Stimulated activated CD8-positive, alpha-beta memory T cell treated with anti-CD3 and anti-CD28 coated beads, Interleukin-15, amount 100 ng/mL, for 1 hour (primary cell): ENCODE measurements at places on chromosomes 7 and 10.
A peak's percentile ranks its signal among the peaks of the same experiment; 100 is the strongest.

DNA sequence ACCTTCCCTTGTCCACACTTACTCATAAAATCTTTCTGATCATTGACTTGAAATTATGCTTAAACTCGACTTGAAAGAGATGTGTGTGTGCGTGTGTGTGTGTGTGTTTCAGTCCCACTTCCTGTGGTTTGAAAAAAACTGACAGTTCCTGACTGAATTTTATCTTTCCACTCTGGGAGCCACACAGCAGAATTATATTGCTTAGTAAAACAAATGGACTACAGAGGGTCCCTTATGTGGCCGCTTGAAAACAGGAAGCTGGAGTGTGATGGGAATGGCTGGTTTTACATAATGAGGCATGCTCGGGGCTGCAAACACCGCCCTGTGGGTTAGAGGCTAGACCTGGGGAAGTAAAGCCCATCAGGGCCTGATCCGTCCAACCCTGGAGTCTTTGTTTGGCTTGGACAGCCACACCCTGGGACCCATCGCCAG, 54.8 kb downstream of the LYZL1 start:
- no peak for DNase-seq

DNA sequence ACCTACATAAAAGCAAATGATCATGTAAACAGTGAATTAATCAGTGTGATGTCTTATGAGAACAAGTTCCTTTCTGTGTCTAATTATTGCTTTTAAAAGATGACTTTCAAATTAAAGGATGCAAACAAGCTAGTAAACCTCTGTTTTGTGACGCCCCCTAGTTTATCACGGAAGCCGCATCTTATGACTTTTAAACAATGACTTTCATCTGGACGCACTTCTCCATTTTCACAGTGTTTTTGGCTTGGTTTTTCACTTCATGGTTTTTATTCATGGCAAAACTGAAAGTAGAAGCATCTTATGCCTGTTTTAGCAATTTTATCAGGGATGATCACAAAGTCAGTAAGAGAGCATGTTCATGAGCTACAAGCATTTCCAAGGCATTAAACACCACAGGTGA, 35.0 kb downstream of the ITGA8 start:
- DNase-seq = no peak

DNA sequence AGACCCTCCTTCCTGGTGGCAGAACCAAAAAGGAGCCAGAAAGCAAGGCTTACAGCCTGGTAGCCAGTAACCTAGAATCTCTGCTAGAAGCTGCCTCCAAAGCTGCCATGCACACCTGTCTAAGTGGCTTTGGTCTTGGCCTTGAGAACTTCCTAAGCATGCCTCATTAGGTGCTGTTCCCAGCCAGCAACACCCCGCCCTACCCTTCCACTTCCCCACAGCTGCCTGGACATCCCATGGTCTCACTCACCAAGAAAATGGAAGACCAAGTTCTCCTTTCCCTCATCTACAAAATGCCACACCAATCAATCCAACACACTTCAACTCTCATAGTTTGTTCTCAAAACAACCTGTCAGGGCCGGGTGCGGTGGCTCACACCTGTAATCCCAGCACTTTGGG, 4.2 kb downstream of the PSAP start:
- no peak for DNase-seq

DNA sequence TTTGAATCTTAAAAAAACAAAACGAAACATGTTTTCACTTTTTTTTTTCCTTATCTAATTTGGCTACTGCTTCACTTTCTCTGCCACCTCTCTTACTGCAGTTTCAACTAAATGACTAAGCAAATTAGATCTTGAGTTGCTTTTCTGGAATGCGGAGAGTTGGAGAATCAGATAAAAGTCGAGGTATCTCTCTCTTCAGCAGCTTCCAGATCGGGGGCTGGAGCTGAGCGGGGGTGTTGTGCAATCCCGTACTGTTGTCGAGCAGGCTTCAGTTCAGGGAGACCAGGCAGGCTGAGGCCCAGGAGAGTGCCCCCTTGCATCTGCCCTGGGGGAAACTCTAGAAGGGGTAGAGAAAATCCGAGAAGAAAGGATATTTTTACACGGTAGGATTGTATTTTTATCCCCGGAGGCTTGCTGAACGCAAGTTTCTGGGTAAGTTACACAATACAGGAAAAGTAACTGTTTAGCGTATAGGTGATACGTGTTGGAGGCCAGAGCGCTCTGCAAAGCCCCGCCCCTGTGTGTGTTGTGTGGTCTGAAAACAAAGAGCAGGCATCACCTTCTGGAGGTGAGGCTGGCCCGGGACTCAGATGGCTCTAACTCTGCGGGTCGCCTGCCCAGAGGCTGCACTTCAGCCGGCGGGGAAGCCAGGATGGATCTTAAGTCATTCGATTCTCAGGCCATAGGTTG, 116.6 kb downstream of the KLF6 start:
- peak; percentile 22 for DNase-seq

- no peak for DNase-seq
Observed at GRCh38 chr7:42029405-42029804, 207.6 kb downstream of the GLI3 start.

- DNase-seq = no peak
Observed at GRCh38 chr10:29609696-29610095, 25.1 kb downstream of the SVIL start.

- DNase-seq = no peak
Observed at GRCh38 chr7:148664324-148664723, 34.4 kb upstream of the CUL1 start.

- no peak for DNase-seq
Observed at GRCh38 chr10:79285315-79286197, 61.7 kb upstream of the PPIF start.

DNA sequence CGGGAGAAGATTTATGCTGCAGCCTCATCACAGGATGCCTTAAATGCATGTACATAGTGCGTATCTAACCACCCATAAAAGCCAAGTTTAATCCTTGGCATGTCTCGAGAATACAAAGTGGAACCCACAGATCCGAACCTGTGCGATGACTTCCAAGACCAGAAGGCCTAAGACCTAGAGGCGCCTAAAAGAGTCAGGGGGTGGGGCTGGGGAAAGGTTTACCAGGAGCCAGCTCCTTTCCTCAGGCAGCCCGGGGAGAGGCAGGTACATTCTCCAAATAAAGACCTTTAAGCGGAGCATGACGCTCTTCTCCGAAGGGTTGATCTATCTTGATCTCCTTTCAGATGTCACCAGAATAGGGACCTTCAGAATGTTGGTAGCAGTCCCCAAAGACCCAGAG, 9.7 kb downstream of the SP8 start:
- DNase-seq = no peak

- no peak for DNase-seq
Observed at GRCh38 chr10:96131621-96132020, 1.5 kb downstream of the ZNF518A start.

DNA sequence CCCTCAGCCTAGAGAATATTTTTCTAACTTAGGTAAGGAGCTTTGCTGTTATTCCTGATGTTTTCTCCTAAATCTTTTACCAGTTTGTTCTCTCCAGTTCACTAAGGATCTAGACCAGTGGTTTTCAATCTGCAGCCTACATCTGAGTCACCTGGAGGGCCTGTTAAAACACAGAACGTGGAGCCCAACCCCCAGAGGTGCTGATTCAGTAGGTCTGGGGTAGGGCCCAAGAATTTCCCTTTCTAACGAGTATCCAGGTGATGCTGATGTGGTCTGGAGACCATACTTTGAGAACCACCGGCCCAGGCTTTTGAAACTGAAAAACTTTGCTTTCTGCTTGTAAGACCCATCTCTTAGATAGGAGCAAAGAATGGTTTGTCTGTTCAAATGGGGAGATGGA, 51.2 kb upstream of the KMT2E start:
- no peak for DNase-seq

DNA sequence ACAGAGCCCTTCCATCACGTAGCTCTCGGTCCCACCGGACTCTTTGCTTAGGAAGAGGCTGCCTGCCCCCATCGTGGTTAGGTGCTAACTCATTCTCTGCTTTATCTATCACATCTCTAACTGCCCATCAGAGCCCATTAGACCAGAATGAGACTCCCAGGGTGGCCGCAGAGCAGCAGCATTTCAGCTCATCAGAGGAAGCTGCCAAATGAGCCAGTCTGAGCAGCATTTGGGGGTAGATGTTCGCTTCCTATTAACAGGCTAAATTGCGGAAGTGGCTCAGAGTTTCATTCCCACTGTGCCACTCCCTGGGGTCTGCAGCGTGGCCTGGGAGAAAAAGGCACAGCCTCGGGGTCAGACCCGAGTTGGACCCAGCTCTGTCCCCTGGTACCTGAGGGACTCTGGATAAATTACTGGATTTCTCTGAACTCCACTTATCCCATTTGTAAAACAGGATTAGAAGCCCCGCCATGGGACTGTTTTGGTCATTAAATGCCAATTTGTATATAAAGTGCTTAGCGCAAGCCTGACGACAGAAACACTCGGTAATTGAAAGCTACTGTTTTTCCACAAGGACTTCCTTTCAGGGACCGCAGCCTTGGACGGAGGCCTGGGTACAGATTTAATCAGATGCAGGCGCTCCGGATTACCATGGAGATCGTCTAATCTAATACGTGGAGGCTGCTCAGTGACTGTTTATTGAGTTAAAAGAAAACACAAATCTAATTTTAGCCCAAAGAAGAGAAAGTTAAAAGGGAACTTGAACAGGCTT, 73.8 kb upstream of the PRLHR start:
- no peak for DNase-seq

DNA sequence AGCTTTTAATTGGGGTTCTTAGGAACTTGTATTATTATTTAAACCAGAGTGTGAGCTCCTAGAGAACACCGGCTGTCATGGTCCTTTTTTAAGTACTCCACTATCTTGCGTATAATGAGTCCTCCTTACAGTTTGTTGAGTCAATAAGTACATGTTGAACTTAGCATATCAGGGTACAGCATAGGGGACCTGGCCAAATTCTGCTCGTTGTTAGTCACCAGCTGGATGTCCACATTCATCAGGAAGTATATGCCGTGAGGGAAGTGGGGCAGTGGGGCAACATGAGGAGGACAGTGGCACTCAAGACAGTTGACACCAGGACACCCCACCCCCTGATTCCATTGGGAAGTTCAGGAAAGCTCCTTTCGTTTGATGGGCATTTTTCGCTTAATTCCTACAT, 16.6 kb downstream of the RPP30 start:
- DNase-seq = no peak

GRCh38 chr10:79401015-79401921, 44.2 kb downstream of the ZCCHC24 start:
- no peak for DNase-seq

DNA sequence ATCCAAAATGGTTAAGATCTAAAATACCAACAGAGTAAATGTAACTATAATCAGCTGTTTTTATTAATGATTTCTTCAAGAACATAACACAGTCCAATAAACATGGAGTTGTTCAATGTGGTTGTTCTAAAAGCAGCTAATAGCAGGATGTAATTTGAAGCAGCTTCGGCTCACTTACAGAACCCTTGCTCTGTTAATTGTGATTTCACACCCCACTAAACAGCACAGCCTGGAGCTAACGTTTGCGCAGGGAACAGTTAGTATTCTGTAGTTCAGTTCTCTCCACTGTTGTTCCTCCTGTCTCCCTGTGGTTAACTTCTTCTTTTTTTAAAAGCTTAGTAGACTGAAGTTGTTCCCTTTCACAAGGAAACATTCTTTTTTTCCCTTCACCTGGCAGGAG, 104.0 kb downstream of the GRM3 start:
- no peak for DNase-seq

GRCh38 chr10:48704156-48704555, 19.5 kb downstream of the WDFY4 start:
- DNase-seq = no peak

GRCh38 chr10:31157123-31158010, 125.7 kb upstream of the ZNF438 start:
- no peak for DNase-seq

DNA sequence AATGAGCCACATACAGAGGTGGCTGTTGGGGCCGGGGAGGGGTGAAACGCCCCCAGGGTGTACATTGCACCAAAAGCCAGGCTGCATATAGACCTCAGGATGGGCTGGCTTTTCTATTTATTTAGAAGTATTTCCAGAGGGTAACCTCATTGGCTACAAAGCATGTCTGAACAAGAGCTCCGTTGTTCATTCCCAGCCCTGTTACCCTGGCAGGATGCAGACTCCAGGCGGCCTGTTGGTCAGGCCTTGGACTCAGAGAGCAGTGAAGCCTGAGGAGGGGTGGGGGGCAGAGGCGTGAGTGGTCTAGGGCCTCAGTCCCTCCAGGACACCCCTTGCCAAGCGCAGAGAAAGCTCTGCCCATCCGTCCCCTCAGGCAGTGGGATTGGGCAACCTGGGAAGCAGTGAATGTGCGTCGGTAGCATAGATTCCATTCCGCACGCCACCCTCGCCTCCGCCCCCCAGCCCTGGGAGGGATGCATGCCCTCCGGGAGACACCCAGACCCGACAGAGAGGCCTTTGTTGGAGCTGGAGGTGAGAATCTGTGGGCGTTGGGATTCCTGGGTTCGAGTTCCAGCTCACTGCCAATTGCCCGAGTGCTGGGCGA, 41.9 kb downstream of the TCF7L2 start:
- no peak for DNase-seq

- DNase-seq = no peak
Observed at GRCh38 chr10:89389254-89389653, 3.2 kb upstream of the IFIT1 start.

DNA sequence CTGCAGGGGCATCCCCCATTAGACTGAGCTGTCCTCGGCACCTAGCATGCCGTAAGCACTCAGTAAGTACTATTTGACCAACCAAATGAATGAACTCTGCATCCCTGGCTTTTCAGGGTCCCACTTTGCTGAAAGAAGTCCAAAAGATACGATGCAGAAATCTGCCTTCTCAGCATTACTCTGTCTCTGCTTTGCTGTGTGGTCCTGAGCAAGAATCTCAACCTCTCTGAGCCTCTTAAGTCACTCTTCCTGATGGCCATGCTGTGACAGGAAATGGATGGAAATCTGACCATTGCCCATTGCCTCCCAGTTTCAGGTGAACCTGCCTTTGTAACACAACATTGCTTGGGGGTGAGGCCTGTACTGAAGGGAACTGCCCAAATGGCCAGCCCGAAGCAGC, 48.0 kb downstream of the GPAM start:
- no peak for DNase-seq

- DNase-seq = no peak
Observed at GRCh38 chr10:3265088-3265487, 92.5 kb upstream of the PITRM1 start.

- no peak for DNase-seq
Observed at GRCh38 chr10:50417486-50417885, 166.2 kb upstream of the ASAH2 start.

GRCh38 chr10:53846809-53847208, 954.2 kb downstream of the PCDH15 start:
- DNase-seq = no peak
